Esophagus muscularis mucosa (tissue), 4 donors: ENCODE measurements at places on chromosomes 2 and 18. TPM values are rescaled to one million over a fixed set of nuclear protein-coding genes. Genes with fewer than 3 reads are reported as not detected.
A peak's percentile ranks its signal among the peaks of the same experiment; 100 is the strongest.

DNA sequence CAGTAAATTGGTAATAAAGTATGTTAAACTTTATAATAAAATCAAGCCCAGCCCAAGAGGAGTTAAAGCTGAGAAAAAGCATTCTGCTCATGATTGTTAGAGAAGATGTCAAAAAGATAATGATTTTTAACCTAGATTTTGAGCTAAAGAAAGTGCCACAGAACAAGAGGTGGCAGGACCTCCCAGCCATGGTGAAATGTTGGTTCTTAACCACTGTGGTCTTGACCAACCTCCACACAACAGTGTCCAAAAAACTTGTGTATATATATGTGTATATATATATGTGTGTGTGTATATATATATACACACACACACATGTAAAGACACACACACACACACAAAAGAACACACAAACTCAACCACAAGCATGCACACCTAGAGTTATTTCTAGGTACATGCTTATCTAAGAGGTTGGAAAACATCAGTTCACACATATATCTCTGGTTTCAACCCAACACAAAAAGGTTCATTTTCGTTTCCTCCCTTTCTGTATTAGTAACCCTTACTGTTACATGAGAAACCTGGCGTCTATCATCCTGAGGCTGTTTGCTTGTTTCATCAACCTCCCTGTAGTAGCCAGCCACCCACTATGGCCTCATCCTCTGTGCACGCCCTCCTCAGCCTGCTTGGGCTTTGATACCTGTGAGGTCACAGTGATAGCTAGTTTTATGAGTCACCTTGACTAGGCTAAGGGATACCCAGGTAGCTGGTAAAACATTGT lies 631.8 kb upstream of the ID2 start:
- no peak for DNase-seq

- DNase-seq: peak; percentile 39
Measured at GRCh38 chr2:152467677-152468410, 132.9 kb downstream of the FMNL2 start.

DNA sequence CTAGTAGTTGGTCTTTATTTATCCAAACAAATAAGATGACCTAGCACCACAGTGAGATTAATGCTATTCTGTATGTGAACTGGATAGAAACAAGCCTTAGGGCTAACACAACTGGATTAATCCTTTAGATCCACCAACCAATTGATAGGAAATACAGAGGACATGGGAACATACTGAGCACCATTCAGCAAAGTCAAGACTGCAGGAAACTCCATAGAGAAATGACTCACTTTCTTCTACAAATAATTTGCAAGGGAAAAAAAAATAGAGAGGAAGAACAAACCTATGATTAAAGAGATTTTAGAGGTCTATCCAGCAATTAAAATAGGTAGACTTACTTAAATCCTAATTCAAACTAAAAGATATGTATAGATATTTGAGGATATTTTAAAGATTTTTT lies 23.9 kb downstream of the WDFY1 start:
- no peak for DNase-seq

DNA sequence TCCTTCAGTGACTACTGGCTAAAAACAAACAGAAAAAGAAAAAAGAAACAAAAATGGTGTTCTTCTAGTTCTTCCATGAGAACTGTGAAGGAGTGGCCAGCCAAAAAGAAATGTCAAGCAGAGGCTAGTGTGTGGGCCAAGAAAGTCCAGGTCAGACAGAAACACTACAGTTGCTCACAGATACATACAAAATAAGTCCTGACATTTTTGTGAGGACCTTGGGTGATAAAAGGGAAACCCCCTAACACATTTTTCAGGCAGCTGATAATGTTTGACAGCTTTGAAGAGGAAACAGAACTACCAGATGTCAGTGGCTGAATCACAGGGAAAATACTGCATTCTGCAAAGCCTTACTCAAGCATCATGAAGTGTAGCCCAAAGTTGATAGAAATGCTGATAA lies 28.1 kb downstream of the ARHGAP25 start:
- DNase-seq: peak; percentile 68

KLHL14 gene
- total RNA-seq: 0.50 TPM

NTSR2 gene
- not detected for total RNA-seq
